ENCODE measurements at places on chromosomes 3 and 15. TPM values are rescaled to one million over a fixed set of nuclear protein-coding genes. Genes with fewer than 3 reads are reported as not detected.
A peak's percentile ranks its signal among the peaks of the same experiment; 100 is the strongest.

DNA sequence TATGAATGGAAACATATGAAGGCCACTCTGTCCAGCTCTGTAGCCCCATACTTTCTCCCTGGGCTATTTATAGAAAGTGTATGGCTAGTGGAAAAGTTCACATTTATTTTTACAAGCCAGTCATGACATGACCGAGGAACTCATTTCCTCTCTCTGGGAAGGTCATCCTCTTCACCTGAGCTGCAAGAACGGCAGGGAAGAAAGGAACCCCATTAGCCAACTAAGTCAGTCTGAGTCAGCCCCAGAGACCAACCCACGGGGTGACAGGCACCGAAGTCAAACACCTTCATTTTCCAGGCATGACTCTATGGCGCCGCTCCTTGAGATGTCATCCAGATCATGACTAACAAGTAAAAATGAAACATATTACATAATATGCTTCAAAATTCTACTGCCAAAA is 4.8 kb downstream of the PAQR9 start:
- peak; percentile 40 for DNase-seq

DNA sequence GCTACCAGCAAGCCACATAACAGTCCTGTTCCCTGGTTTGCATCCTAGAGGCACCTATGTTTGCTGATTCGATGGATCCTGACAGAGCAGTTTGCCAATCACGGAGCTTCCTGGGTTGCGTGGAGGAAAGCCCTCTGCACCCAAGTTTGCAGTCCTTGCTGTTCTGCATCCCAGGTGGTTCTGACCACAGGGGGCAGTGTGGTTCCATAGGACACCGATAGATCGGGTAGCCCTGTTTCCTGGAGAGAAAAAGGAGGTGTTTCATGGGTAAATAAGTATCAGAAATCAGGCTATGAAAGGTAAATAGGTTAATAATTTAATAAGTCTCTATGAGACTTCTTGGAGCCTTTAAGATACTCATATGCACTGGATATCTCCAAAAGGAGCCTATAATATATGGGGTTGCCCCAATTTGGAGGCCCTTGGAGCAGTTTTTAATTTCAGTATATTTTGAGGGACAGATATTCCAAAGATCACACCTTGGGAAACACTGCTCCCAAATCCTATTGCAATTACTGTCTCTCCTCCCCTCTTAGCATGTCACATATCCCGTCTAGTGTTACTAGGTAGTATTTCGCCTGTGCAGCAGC is 194.6 kb upstream of the TPM1 start:
- peak; percentile 40 for DNase-seq

GRCh38 chr3:164883171-164883570 is 195.1 kb downstream of the SI start:
- DNase-seq, result no peak

- no peak for DNase-seq
Measured at GRCh38 chr3:78712270-78712669, 1055.5 kb downstream of the ROBO1 start.

DNA sequence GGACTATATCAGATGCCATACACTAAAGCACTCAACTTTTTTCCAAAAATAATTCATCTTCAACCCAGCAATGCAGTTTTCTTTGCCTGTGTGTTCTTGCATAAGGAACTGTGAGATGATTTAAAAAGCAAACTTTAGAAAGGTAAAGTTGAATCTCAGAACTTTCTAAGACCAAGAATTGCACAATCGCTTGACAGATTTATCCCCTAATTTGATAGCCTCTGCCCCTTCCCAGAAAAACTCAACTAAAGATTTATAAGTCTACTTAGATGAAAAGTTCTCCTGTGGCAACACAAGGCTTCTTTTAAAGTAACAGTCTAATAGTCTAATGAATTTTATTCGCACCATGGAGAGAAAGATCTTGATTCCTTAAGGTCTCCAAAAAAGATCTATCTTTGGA is 259.3 kb downstream of the MAGI1 start:
- DNase-seq, result no peak

DNA sequence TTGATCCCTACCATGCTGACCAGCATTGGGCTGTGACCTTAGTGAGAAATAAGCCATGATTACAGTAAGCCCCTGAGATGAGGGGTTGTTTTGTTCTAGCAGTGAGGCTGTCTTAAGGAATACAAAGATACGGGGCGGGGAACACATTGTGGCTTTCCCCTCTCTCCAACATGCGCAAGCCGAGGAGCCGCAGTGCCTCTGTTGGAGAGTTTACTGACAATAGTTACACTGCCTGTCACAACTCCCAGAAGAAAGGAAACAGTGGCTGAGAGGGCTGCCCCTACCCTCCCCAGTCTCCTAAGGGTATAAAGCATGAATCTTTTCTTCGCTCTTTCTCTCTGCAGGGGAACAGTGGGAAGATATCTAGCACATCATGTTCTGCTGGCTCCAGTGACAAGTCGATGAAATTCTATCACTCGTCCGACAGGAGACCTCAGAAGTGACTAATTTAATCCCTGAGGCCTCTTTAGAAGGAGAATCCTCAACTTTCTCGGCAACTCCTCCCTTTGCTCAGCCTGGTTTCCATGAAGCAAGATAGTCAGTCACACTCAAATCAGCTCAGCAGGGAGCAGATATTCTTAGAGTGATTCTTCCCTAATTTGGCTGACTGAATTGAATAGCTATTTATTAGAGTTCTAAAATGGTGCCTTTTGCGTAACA is 409.0 kb upstream of the PROK2 start:
- peak; percentile 12 for DNase-seq

- no peak for DNase-seq
Measured at GRCh38 chr3:21795152-21795837, 44.3 kb upstream of the ZNF385D start.

- DNase-seq, result no peak
Measured at GRCh38 chr15:39198044-39199000, 382.6 kb upstream of the THBS1 start.

DNA sequence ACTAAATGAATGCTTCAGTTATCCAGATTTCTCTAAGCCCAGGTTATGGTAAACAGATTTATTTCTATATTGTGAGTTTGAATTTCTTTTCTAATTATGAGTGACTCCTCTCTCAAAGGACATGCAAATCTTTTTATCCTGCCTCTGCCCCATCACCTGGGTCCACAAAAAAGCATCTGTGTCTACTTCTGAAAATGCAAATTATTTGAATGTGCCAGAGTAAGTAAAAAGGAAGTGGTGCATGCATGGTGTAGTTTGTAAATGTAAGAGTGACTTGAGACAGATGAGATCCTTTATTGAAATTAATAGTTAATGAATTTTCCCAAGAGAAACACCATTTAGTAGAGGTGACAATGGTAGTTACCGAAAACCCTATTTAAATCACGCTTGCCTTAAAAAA is 26.9 kb downstream of the MCTP2 start:
- no peak for DNase-seq

DNA sequence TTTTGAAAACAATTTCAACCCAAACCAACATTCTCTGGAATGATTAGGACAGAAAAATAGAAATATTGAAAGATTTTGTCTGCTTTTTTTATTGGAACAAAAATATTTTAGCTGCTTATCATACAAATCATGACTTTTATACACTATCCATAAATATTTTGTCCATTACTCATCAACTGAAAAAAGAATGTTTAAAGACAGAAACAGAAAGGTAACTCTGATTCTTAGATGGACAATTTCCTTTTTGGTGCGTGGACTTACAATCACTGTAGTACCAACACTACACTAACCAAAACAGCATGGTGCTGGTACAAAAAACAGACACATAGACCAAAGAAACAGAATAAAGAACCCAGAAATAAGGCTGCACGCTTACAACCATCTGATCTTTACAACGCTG is 582.8 kb upstream of the CCDC54 start:
- no peak for DNase-seq

GRCh38 chr3:125179884-125180240 is 32.7 kb downstream of the SLC12A8 start:
- no peak for DNase-seq

DNA sequence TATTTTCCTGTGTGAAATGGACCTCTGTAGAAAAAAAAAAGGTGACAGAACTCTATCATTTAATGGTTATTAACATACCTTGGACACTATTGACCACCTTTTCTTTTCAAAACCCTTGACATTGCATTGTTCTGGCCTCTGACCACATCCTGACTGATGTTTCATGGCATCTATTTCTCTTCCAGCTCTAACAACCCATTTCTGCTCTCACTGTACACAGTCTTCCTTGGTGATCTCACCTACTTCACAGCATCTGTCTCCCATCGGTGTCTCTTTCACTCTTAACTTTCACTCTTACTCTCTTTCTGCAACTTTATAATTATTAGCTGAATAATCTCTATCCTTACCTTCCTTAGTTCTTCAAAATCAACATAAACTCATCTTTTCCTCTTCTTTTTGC is 217.4 kb upstream of the CD96 start:
- no peak for DNase-seq

DNA sequence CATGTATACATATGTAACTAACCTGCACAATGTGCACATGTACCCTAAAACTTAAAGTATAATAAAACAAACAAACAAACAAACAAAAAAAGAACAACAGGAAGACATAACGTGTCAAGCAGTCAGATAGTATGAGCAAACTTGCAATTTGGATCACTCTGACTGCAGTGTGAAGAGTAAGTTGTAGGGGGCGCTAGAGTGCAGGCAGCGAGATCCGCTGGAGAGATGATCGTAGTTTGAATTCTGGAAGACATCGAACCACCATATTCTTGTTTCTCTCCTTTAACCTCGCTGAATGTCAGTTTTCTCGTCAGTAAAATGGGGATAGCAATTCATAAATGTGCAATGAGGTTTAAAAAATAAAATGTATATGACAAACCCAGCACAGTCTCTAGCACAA is 165.2 kb upstream of the LMCD1 start:
- no peak for DNase-seq

GRCh38 chr15:72912121-72912520 is 128.6 kb upstream of the ADPGK start:
- no peak for DNase-seq

GRCh38 chr3:195270817-195271409 is at the start of gene XXYLT1:
Gene XXYLT1 (minus strand): TSS chr3:195271159. CDS start chr3:195271058, 101 bp downstream.
- peak; percentile 72 for DNase-seq

DNA sequence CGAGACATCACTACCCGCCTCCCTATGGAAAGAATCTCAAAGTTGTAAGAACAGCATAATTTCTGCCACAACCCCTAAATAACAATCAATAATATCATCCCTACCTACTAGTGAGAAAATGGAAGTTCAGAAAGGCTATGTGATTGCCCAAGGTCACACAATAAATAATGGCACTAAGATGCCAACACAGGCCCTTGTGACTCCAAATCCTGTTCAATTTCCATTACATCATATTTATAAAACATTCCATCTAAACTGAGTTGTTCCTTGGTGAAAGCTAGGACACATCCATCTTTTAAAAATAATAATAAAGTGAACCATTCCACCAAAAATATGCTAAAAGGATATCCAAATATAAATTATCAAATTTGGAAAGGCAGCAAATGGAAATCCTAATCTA is 144.6 kb downstream of the MAGI1 start:
- DNase-seq, result no peak

DNA sequence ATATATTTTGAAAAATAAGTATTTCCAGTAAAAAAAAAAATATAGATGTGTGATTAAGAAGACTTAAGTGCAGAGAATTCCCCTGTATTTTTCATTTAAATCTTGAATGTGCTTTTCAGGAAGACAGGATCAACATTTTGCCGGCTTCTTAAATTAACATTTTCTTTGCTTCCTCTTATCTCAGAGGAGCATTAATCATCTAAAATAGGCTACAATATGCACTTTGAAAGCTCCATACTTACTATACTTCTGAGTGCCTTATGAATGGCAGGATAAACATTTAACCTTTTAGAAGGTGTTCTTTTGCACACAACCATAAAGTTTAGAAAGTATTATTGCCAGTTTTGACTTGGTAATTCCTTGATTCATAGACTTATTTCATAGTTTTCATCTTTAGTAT is 164.3 kb downstream of the ECT2 start:
- DNase-seq, result no peak

DNA sequence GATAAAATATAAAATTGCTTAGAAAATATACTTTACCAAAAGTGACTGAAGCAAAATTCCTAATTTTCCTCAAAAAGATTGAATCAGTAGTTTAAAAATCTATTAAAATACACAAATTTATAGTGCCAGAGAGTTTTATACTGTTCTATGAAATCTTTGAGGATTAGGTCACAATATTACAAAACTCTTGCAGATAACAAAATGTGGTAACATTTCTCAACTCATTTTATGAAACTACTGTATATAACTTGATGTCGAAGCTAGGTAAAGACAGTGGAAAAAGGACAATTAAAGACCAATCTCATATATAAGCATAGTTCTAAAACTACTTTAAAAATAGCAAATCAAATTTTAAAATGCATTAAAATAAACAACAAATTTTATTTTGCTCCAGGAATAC is 15.9 kb downstream of the VEPH1 start:
- DNase-seq, result no peak

DNA sequence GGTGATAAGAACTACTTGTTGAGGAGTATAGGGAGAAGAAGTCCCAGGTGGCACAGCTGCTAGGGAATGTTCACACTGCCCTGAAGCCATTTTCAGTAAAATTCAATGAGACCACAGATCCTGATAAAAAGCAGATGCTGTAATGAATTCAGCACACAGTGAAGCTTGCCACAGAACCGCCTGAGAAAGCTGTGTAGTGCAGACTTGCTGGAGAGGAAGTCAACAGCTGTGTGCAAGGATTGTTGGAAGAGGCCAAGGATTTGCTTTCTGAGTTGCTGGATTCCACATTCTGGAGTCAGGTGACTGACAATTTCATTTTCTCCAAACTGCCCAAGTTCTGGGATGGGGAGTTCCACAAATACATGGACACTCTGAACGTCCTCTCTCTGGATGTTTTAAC is 70.9 kb downstream of the ANP32A start:
- no peak for DNase-seq

DNA sequence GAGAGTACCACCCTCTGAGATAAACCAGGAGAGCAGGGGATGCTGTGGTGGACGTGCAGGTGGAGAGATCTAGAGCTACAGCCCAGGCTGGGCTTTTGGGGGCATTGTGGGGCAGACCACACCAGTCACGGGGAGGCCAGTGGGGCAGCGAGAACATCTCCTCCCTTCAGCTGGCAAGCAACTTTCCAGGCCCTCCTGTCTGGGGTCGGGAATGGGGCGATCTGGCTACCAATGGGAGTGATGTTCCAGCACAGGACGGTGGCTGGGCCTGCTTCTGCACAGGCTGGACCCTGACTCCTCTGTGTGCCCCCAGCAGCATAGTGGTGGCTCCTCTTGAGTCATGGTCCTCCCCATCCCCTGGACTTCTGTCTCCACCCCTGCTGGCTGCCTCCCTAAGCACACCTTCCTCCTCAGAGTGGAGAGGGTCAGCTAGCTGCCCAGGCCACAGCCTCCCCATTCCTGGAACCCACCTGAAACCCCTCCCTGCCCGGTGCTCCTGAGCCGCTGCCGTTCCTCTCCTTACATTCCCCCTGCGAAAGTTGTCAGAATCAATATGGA is 16.1 kb downstream of the IRAK2 start:
- no peak for DNase-seq

The RBMS3 gene
- total RNA-seq, result 25.2 TPM

The FEZF2 gene
- total RNA-seq, result not detected

The LEO1 gene
- total RNA-seq, result 30.9 TPM

The SLC26A6 gene
- 15.1 TPM for total RNA-seq

The PXYLP1 gene
- 4.5 TPM for total RNA-seq

The CLRN1 gene
- total RNA-seq, result not detected

The PRR20G gene
- total RNA-seq, result not detected

The LRRC28 gene
- total RNA-seq, result 11.5 TPM

The BBS4 gene
- 11.4 TPM for total RNA-seq

The CHRM5 gene
- total RNA-seq, result not detected

The ANKUB1 gene
- not detected for total RNA-seq

The HRG gene
- not detected for total RNA-seq

The SLC22A13 gene
- 0.30 TPM for total RNA-seq

Measured in HFFc6 (cell line).